ENCODE measurements at places on chromosomes 12 and 14.
A peak's percentile ranks its signal among the peaks of the same experiment; 100 is the strongest.

DNA sequence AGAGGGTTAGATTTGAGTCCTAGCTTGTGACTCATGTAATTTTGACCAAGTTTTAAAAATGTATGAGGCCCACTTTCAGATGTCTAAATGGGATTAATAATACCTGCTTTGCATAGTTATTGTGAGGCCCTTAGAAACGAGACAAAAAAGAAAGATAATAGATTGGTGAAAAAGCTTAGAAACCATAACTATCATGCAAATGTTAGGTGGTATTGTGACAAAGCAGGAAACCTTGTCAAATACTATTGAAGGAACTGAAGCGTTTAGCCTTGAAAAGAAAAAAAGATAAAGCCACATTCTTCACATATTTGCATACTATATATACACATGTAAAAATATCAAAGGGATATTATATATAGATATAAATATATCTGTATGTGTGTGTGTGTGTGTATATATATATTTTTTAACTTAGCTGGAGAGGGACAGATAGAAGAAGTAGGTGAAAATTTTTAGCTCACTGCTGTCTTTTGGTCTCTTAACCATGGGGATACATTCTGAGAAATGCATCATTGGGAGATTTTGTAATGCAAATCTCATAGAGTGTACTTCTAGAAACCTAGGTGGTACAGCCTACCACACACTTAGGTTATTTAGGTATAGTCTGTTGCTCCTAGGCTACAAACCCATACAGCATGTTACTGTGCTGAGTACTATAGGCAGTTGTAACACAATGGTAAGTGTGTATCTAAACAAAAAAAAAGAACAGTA is 270.3 kb downstream of the CCDC91 start:
- no peak for DNase-seq

GRCh38 chr12:44628180-44628579 is 247.9 kb downstream of the NELL2 start:
- DNase-seq: no peak

GRCh38 chr14:99519931-99520421 is 38.8 kb downstream of the CCNK start:
- DNase-seq: no peak

DNA sequence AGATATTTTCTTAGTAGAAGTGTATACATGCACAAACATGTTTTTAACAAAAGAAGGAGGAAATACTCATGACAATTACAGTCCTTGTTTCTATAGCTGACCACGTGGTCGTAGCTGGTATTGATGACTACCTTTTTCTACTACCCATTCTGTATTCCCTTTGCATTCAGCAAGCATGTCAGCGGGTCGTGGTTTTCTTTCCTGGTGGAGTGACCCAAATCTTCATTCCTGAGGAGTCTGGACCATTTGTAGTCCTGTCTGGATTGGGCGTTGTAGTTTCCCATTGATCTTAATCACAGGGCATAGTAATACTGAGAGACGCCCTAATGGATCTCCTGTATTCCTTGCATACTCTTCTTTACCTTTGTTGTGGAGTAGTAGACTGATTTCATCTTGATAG is 472.1 kb upstream of the RGS6 start:
- DNase-seq: no peak

DNA sequence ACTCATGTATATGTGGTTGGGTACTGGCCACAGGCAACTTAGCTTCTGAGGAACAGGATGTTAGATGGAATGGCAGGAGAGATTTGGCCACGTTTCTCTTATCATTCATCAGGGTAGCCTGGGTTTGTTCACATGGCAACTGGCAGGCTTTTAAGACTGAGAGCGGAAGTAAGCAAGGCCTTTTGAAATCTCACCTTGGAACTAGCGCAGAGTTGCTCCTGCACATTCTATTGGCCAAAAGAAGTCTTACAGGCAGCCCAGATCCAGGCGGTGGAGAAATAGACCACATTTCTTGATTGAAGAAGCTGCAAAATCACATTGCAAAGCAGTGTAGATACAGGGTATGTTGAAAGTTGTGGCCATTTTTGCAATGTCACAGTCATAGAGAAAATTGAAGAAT is 3.7 kb downstream of the CLEC4A start:
- DNase-seq: no peak

DNA sequence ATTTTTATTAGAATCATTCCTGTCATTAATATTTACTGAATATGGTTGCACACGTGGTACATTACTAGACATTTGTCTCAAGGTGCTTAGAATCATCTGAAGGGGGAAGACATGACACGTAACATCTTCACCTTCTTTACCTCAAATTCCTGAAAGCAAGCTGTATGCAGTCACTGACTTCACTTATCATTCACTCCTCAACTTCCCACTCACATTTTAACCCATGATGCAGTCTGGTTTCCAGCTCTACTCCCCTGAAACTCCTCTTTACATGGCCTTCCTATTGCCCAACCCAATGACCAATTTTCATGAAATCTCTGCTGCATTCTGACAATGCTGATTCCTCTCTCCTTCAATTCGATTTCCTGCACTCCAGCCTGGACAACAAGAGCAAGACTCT is 5.8 kb upstream of the PSMC6 start:
- no peak for DNase-seq

DNA sequence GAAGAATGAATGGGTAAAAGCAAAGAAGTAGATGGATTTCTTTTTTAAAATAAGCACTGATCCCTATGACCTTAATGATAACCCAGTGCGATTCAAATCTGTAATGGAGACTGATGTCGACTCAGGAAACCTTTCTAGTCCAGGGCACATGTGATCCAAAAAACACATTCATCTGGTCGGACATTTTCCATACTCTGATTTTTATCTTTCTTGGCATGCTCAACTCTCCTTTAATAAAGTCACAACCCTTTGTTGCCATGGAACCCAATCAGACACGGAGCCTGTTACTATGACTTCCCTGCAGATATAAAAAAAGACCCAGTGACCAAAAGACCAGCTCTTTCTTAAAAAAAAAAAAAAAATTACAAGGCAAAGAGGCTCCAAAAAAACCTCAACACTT is 27.9 kb downstream of the TMCC3 start:
- DNase-seq: no peak

GRCh38 chr12:130953771-130954543 is at the start of gene ADGRD1:
Gene ADGRD1, plus strand, starts transcription at chr12:130953907. Its CDS starts 559 bp downstream, at chr12:130954466.
- DNase-seq: peak; percentile 62

DNA sequence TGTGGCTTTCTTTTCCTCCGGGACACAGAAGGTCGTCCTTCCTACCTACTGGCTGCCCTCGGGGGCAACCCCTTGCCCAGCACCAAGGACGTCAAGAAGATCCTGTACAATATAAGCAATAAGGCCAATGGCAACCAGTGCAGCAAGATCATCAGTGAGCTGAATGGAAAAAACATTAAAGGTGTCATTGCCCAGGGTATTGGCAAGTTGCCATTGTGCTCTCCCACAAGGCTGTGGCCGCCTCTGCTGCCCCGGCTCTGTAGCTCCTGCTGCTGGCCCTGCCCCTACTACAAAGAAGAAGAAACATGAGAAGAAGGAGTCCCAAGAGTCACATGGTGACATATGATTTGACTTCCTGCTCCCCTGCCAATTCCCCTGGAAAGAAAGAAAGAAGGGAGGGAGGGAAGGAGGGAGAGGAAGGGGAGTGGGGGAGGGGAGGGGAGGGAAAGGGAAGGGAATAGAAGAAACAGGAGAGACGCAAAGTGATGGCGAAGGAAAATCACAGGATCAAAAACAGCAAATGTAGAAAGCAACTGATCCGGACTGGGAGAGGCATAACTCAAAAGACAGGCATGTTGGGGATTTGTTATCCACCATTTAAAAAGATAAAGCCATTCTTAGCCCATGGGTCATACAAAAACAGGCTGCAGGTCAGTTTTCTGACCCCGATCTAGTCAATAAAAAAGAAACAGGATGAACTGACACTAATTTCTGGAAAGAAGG is 61.3 kb upstream of the RESF1 start:
- no peak for DNase-seq

DNA sequence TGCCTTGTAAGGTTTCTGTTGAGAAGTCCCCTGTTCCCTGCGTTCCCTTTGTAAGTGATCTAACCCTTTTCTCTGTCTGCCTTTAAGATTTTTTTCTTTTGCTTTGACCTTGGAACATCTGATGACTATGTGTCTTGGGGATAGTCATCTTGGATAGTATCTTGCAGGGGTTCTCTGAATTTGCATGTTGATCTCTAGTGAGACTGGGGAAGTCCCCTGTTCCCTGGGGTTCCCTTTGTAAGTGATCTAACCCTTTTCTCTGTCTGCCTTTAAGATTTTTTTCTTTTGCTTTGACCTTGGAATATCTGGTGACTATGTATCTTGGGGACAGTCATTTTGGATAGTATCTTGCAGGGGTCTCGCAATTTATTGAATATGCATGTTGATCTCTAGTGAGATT is 38.2 kb upstream of the TMX1 start:
- DNase-seq: no peak

DNA sequence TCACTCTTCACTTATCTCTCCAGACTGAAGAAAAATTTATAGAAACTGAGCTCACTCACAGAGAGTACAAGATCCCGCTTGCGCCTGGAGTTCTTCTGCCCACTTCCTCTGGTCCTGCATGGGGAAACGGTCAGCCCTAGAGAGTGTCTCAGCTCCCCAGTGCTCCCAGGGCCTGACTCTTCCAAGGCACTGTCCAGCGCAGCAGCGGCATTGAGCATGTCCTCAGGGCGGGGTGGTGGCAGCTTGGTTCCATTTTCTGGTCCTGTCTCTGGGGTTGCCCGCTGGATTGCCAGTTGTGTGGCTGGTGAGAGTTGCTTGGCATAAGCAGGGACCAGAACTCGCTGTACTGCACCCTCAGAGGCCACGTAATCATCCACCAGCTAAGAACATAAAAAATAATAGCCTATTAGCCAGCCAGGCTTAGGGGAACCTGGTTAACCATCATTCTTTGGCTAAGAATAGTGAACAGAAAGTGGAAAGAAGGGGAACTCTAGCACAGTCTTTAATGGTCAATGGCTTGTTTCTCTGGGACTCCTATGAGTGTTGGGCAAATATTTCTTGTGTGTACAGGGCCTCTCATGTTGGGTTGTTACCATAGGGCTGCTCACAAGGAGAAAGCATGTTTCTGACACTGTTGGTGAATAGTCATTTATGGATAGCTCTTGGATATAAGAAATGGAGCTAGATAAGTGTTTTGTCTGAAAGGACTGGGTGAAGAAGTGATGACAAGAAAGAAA is 13.7 kb upstream of the AJUBA start:
- DNase-seq: peak; percentile 27

- DNase-seq: no peak
Measured at GRCh38 chr12:117714203-117714602, 254.6 kb downstream of the KSR2 start.

- DNase-seq: no peak
Measured at GRCh38 chr12:11615481-11615880, 34.0 kb upstream of the ETV6 start.

DNA sequence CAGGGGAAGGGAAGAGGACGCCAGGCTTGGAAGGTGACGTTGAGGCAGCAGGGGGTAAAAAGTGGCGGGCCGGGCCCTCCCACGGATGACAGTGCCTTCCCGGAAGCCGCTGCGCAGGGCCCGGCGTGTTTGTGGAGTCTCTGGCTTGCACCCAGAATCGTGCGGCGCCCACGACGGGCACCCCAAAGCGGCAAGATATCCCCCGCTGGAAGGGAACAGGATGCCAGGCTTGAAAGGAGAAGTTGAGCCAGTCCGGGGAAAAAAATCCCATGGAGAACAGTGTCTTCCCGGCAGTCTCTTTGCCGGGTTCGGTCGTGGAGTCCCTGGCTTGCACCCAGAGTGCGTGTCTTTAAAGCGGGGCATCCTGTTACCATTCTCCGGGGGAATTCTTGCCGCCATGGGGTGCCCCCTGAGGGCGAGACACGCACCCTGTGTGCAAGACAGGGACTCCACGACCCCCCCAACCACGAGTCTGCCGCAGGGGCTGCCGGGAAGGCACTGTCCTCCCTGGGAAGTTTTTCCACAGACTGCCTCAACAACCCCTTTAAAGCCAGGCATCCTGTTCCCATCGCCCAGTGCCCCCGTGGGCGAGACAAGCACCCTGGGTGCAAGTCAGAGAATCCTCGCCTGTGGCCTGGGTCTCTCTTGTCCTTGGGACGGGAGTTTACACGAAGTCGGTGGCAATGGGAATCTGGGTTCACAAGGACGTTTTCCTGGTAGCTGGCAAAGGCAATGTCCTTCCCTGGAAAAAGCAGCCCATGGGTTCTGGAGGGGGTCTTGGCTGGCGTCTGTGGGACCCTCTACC is 156.1 kb upstream of the ALG10B start:
- DNase-seq: no peak

DNA sequence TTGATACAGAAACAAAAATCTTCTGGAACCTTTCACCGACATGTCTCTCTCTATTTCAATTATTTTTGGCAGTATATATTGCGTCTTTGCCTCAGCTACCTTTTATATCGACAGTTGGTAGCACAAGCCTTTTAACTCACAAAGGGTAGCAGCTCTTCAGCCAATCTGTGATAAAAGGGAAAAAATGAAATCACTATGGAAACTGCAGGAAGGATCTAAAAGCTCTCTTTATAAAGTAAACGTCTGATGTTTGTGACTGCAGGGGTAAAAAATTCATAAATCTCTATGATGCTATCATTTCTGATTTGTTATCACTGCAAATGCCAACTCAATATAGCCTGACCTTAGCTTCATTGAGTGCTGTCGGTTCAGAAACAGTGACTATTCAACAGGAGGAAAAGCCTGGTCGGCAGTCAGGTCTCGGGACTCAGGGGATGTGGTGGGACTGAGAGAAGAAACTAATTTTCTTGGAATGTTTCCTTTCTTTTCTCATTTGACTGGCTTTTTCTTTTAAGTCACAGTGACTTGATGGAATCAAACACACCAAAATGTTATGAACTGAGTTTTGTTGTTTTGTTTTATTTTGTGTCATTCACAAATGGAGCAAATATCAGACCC is 5.9 kb upstream of the RMST start:
- no peak for DNase-seq

DNA sequence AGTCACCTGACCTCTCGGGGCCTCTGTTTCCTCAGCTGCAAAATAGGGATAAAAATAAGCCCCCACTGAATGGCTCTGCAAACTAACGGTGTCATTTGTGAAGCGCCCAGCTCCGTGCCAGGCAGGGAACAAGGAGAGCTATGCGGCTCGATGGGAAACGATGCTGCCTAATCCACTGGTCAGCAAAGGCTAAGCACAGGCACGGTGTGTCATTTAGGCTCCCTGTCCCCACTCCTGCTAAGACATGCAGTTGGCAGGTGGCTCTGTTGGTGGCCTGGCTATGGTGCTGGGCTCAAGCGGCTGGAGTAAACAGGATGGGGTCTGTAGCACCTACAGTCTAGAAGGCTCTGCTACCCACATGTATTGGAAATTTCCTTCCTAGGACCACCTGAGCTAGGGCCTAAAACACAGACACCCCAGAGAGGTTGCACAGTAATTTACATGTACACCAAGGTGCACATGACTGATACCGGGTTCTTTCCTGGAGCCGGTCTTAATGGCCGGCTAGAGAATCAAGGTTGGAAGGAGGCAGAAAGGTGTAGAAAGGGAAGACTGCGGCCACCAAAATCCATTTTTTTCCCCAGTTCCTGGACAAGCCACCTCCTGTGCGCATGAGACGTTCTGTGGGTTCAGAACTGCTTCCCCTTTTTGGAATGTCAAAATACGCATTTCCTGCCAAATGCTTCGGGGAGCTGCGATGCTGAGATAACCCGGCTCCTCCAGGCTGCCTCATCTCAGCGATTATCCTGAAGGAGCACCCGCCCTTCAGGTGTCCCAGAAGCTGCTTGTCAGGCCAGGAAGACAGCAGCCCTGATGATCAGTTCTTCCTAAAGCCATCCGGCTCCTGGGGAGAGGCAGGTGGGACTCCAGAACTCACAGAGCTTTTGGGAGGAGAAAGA is 1.0 kb downstream of the CACNA2D4 start:
- DNase-seq: peak; percentile 11
